ENCODE measurements at places on chromosomes 11 and 22. TPM values are rescaled to one million over a fixed set of nuclear protein-coding genes. Genes with fewer than 3 reads are reported as not detected.

SLC35E4 gene
- 7.1 TPM for total RNA-seq

MAP6 gene
- 0.16 TPM for total RNA-seq

HEPN1 gene
- total RNA-seq, result not detected

HBG1 gene
- not detected for total RNA-seq

DNA sequence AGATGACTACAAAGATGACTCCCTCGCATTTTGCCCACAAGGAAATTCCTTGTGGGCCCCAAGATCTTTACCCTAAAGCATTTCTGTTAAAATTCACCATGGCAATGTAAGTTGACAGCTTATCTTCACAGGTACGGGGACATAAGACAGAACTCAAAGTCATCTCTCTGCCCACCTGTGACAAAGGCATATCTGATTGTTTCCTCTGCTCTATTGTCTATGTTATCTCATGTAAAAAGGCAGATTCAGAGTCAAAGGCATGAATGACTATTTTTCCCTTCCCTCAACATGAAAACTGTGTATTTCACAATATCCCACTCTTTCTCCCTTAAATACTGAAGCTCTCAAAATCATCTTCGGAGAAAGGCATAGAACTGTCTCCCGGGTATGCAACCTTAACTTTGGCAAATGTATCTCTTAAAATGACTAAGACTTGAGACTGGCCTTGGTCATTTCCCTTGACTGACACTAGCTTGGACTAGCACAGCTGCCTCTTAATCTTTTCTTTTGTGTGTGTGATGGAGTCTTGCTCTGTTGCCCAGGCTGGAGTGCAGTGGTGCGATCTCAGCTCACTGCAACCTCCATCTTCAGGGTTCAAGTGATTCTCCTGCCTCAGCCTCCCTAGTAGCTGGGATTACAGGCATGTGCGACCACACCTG, 103.2 kb downstream of the MICAL3 start:
- H3K4me1 ChIP-seq, result peaks cover 6% of the 10 kb centered on the region
- DNase-seq, result no peak
- no peak overlapping the region for H3K27ac ChIP-seq
- no peaks in the 10 kb centered on the region for H3K36me3 ChIP-seq
- no peaks in the 10 kb centered on the region for H3K27me3 ChIP-seq
- no peak overlapping the region for H3K4me3 ChIP-seq

- H3K4me3 ChIP-seq, result no peak overlapping the region
- no peaks in the 10 kb centered on the region for H3K36me3 ChIP-seq
- no peaks in the 10 kb centered on the region for H3K27me3 ChIP-seq
- no peaks in the 10 kb centered on the region for H3K4me1 ChIP-seq
Measured at GRCh38 chr22:24450610-24451009, 23.2 kb downstream of the ADORA2A start.

GRCh38 chr11:112355726-112356125, 95.1 kb upstream of the PLET1 start:
- no peak overlapping the region for H3K4me3 ChIP-seq
- DNase-seq, result no peak
- no peaks in the 10 kb centered on the region for H3K4me1 ChIP-seq
- no peaks in the 10 kb centered on the region for H3K36me3 ChIP-seq
- H3K27me3 ChIP-seq, result no peaks in the 10 kb centered on the region

- no peaks in the 10 kb centered on the region for H3K27me3 ChIP-seq
Measured at GRCh38 chr11:69744435-69744834, 30.7 kb downstream of the FGF4 start.

DNA sequence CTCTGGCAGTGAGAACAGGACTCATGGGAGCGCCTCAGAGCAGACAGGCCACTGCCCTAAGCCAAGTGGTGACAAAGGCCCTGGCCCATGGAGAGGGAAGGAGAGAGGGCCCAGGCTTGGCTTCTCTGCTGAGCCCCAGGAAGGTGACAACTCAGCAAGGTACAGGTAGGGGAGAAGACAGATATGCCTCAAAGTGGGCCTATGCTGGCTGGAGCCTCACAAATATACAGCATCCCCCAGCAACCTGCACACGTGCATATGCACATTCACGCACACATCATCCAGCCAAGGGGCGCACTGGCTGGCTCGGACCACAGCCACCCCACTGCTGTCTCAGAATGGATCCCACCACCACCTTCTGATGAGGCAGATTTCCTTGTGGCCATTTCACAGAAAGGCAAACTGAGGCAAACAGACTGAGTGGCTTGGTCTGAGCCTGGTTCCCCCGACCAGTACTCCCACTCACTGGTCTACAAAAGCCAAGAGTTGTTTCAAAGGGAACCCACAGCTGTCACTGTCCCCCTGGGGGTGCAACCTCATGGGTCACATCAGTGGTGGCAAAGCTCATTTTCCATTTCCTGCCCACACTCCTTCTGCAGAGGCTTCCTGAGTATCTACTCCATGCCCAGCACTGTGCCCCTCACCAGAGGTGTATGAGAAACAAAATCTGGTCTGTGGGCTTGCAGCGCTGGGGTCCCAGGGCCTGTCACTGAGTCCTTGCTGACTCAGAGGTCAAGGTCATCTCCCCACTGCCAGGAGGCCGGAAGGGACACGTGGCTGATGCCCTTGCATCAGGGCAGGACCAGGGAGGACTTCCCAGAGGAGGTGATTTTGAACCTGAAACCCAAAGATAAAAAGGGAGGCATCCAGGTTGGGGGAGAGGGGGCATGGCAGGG, 67.3 kb upstream of the PRR5 start:
- no peak for DNase-seq
- H3K4me3 ChIP-seq, result no peak overlapping the region
- peaks cover 22% of the 10 kb centered on the region for H3K4me1 ChIP-seq
- H3K27me3 ChIP-seq, result no peaks in the 10 kb centered on the region
- no peak overlapping the region for H3K27ac ChIP-seq
- H3K36me3 ChIP-seq, result no peaks in the 10 kb centered on the region

DNA sequence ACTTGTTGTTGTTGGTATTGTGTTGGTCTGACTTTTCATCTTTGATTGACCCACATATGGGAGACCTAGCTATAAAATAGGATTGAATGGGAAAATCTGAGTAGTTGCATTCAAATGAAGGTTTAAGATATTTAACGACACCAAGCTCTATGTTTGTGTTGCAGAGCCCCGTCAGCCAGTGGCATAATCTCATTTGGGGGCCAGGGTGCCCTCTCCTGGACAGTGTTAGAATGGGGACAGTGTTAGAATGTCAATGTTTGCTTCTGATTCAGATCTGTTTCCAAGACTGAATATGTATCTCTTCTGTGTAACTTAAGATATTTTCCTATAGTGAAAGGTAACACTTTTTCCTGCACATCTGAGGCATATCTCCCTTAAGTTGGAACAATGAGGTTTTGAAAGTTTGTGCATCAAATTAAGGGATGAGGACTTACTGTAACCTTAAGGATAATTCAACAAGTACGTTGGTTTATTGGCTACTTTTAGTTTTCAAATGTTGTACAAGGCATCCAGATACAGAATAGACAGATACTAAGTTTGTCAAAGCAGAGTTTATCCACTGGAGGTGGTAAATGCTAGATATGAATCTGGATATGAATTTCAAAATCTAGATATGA, 5.3 kb upstream of the OR52M1 start:
- H3K36me3 ChIP-seq, result no peaks in the 10 kb centered on the region
- no peaks in the 10 kb centered on the region for H3K27me3 ChIP-seq
- H3K4me3 ChIP-seq, result no peak overlapping the region

GRCh38 chr11:74388678-74389327, 9.4 kb downstream of the PGM2L1 start:
- H3K4me1 ChIP-seq, result peaks cover 4% of the 10 kb centered on the region
- H3K36me3 ChIP-seq, result no peaks in the 10 kb centered on the region
- no peak overlapping the region for H3K4me3 ChIP-seq
- H3K27me3 ChIP-seq, result no peaks in the 10 kb centered on the region

- peaks cover 5% of the 10 kb centered on the region for H3K4me1 ChIP-seq
- H3K36me3 ChIP-seq, result no peaks in the 10 kb centered on the region
- H3K4me3 ChIP-seq, result no peak overlapping the region
- no peak for DNase-seq
- peaks cover 26% of the 10 kb centered on the region for H3K27me3 ChIP-seq
Measured at GRCh38 chr11:72637926-72638325, 36.3 kb downstream of the PDE2A start.

GRCh38 chr11:114211444-114212121, 84.6 kb upstream of the NNMT start:
- H3K36me3 ChIP-seq, result no peaks in the 10 kb centered on the region
- peaks cover 31% of the 10 kb centered on the region for H3K4me1 ChIP-seq
- H3K27me3 ChIP-seq, result no peaks in the 10 kb centered on the region
- no peak overlapping the region for H3K4me3 ChIP-seq
- no peak for DNase-seq

- no peak for DNase-seq
- H3K4me1 ChIP-seq, result peaks cover 12% of the 10 kb centered on the region
- no peak overlapping the region for H3K27ac ChIP-seq
Measured at GRCh38 chr11:27701355-27702105, 1.3 kb upstream of the BDNF start.

DNA sequence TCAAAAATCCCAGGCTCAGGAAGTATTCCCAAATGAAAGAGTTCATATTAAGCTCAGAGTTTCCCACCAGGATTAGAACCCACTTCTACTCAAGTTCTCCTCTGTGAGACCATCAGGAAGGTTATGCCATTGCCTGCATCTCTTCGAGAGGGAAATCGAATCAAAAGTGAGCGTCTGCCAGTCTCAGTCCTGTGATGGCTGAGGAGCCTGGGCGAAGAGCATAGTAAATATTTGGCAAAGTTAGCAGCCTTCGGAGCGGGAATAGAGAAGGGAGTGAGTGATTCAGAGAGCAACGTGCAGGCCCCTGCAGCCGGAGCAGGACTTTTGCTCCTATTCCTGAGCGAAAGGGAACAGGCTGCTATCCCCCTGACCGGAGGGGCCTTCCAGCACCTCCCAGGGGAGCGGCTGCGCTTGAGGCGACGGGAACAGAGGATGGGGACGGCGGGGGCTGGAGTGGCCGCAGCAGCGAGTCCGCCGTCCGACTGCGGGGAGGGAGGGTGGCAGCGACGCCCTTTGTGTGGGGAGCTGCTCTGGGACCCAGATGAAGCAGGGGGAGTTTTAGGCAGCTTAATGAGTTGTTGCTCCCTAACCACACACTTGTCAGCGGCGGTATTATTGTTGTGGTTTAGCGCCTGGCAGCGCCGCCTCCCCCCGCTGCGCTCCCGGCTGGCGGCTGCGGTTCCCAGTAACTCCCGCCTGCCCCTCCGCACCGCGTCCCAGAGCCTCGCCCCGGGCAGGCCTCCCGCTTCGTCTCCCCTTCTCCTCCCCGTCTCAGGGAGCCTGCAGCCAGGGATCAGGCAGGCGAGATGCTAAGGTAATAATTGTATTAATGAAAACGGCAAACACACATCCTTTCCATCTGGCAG, 21.7 kb upstream of the NRGN start:
- peaks cover 14% of the 10 kb centered on the region for H3K4me1 ChIP-seq
- H3K27ac ChIP-seq, result no peak overlapping the region
- DNase-seq, result peak; percentile 13
- H3K4me3 ChIP-seq, result peak overlapping the region; percentile 41
- H3K36me3 ChIP-seq, result no peaks in the 10 kb centered on the region

DNA sequence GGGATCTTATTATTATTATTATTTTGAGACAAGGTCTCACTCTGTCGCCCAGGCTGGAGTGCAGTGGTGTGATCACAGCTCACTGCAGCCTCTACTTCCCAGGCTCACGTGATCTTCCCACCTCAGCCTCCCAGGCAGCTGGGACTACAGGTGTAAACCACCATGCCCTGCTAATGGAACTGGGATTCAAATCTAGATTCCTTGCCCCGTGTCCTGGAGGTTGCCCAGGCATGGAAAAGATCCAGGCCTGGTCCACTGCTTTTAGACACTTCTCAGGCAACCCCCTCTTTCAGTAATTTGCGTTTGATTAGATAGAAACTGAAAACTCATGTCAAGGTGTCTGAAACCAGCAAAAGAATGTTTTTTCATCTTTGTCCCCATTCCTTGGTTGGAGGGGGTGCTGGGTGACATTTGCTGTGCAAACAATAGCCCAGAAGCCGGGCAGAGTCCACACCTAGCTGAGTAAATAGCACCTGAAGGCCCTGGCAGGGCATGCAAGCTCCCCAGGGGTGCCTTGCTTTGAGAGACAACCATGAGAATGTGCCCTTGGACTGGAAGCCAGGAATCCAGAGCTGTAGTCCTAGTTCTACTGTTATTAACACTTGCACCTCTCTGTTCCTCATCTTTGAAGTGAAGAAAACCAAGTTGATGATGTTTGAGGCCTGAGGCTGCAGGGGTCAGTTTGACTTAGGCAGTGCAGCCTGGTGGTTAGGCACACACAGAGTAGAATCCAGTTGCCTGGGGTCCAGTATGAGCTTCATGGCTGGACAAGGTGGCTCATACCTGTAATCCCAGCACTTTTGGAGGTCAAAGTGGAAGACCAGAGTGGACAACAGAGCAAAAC, 19.1 kb upstream of the XBP1 start:
- H3K36me3 ChIP-seq, result no peaks in the 10 kb centered on the region
- no peak for DNase-seq
- H3K4me3 ChIP-seq, result no peak overlapping the region

DNA sequence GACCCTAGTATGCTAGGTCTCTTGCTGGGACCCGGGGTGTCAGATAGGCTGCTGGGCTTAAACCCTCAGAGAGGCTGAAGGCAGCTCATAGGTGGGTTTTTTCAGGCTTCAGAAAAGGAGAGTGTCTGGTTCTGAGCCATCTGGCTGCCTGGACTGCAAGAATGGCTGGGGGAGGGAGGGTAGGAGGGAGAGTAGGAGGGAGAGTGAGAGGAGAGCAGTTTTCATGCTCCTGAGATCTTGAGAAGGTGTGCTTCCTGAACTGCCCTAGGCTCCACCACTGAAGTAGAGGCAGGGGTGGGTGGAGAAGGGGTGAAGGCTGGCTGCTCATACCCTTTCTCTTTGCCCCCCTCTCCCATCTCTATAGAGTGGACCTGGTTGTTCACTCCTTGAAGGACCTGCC, 4.6 kb downstream of the HMBS start:
- H3K4me3 ChIP-seq, result no peak overlapping the region
- DNase-seq, result no peak
- no peaks in the 10 kb centered on the region for H3K36me3 ChIP-seq
- peaks cover 31% of the 10 kb centered on the region for H3K4me1 ChIP-seq
- peak overlapping the region; percentile 79 for H3K27ac ChIP-seq

- H3K4me3 ChIP-seq, result no peak overlapping the region
- no peaks in the 10 kb centered on the region for H3K36me3 ChIP-seq
- H3K27me3 ChIP-seq, result no peaks in the 10 kb centered on the region
- H3K4me1 ChIP-seq, result no peaks in the 10 kb centered on the region
Measured at GRCh38 chr11:116651098-116651736, 121.6 kb downstream of the BUD13 start.

DNA sequence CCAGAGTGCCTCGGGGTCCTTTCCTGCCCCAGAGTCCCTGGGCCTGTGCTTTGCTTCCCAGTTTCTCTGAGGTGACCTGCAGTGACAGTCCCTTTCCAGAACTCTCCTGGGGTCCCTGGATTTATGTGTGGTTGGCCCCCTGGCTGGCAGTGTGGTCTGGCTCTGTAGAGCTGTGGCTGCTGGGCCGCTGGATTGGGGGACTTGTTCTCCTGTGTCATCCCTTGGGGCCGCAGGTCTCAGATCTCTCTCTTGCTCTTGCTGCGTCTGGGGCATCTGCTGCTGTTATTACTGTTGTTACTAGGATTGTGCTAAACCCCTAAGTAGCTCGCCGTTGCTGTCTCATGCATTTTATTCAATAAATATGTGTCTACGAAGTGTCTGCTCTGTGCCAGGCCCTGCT, 31.9 kb downstream of the FAM83F start:
- H3K4me3 ChIP-seq, result no peak overlapping the region
- no peaks in the 10 kb centered on the region for H3K27me3 ChIP-seq
- H3K4me1 ChIP-seq, result peaks cover 6% of the 10 kb centered on the region
- DNase-seq, result no peak
- H3K27ac ChIP-seq, result no peak overlapping the region
- H3K36me3 ChIP-seq, result no peaks in the 10 kb centered on the region
